HS-5 (cell line): ENCODE measurements at places on chromosomes 12 and 14.

DNA sequence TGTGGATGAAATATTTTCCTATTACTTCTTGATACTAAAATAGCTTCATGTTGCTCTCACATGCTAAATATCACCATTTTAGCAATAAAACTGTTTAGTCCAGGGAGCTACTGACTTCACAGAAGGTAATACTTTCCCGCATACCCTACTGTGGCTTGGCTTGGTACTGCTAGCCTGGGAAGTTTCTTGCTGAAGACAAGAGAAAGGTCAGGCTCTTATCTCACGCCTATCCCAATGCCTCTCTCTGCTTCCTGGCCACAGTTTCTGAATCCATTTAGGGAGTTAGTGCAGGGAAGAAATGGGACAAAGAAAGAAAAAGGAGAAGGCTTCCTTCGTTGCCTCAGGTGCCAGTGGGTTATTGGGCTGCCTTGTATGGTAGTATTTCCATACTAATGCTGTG is 228.3 kb downstream of the MDGA2 start:
- no peak for DNase-seq

DNA sequence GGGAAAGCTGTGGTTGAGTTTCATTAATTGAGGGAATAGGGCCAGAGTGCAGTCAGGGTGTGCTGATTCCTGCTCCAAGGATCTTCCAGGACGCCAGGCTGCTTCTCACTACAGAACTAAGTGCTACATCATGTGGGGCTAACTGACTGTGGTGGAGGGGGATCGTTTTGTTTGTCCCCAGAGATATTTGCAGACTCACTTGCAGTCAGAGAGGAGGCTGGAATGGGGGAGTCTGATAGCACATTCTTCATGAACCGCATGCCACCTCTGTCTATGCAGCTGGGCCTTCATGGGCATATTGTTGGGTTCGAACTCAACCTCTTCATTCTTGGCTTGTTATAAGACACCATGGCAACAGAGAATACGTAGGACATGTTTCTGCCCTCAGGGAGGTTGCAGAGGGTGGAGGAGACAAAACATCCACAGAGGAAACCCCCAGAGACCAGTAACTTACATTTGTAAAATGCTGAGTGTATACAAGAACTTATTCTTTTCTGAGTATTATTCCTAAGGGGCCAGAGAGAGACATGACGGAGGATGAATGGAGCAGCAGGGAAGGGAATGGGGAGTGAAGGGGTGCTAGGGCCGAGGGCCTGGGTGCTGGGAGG is 13.0 kb downstream of the KRT7 start:
- DNase-seq = no peak

GRCh38 chr12:123902821-123903220 is 69.8 kb downstream of the CCDC92 start:
- no peak for DNase-seq

GRCh38 chr12:114864837-114865551 is 181.0 kb upstream of the TBX3 start:
- DNase-seq = no peak

DNA sequence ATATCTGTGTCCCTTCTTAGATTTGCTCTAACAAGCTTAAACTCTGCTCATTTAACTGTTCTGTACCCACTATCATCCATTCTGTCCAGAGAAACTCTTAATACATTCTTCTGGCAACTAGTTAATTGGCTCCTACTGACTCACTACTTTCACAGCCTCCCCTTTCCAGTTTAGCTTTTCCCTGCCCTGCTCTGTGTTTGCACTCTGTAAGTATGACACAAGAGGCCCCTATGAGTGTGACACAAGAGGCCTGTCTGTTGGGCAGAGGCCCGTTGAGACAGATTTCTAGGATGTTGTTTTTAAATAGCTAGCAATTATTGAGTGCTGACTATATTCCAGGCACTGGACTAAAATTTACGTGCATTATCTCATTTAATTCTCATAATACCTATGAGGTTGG is 246.0 kb upstream of the DAAM1 start:
- no peak for DNase-seq

DNA sequence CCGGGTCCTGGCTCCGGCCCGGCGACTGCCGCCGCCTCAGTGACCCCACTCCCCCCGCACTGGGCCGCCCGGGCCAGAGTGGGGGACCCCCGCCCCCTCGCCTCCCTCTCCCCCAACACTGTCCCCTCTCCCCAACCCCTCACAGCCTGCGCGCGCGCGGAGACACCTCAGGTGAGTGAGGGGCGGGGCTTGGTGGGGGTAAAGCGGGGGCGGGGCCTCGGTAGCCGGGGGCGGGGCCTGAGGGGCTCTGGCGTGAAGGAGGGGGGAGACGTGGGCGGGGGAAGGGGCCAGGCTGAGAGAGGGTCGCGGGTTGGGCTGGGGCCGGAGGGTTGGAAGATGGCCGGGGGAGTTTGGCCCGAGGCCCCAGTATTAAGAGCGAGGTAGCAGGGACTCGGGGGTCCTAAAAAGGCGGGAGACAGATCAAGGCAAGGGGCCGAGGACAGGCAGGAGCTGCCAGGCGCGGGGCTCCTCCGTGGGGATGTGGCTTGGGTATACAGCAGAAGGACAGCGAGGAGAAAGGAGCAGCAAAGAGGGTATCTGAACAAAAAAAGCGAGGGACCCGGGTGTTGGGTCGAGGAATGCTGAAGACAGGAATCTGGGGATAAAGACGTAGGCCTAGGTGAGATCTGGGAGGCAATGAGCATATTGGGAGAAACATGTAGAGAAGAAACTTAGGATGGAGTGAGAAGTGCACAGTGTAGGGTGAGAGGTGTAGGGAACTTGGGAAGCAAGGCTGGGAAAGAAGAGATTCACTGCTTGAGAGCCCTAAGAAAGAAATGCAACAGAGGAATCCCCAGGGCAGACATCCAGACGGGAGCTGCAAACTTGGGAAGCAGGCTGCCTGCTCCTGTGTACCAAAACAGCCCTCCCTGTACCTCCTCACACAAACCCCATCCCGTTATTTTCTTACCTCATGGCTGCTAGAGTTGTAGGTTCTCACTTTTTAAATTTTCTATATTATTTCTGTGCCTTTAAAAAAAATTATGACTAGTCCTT is 10.8 kb downstream of the SUOX start:
- no peak for DNase-seq

- DNase-seq = no peak
Measured at GRCh38 chr12:121050725-121051124, 11.7 kb upstream of the OASL start.

- DNase-seq = no peak
Measured at GRCh38 chr12:64729909-64730587, 29.2 kb downstream of the GNS start.

DNA sequence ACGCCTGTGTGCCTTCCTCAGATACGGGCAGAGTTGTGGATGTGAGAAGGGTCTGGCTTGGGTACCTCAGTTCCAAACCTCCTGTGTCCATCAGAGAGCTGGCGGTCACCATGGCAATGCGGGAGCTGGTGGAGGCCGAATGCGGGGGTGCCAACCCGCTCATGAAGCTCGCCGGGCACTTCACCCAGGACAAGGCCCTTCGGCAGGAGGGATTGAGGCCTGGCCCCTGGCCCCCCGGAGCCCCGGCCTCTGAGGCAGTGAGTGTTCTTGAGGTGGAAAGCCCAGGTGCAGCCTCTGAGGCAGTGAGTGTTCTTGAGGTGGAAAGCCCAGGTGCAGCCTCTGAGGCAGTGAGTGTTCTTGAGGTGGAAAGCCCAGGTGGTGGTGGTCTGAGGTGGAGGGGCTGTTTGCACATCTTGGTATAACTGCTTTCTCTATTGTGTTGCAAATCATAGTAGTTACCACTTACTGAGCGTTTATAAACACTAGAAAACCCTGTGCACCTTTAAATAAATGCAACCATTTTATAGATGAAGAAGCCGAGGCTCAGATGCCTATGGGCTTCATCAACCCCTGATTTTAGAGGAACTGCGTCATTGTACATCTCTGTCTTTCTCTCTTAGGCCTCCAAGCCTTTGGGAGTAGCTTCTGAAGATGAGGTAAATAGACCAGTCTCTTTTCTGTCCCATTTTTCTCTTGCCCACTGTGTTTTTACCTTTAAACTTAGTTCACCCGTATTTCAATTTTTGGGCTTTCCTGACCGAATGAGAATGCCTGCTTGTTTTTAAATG is 976 bp downstream of the PEX5 start:
- DNase-seq = no peak

DNA sequence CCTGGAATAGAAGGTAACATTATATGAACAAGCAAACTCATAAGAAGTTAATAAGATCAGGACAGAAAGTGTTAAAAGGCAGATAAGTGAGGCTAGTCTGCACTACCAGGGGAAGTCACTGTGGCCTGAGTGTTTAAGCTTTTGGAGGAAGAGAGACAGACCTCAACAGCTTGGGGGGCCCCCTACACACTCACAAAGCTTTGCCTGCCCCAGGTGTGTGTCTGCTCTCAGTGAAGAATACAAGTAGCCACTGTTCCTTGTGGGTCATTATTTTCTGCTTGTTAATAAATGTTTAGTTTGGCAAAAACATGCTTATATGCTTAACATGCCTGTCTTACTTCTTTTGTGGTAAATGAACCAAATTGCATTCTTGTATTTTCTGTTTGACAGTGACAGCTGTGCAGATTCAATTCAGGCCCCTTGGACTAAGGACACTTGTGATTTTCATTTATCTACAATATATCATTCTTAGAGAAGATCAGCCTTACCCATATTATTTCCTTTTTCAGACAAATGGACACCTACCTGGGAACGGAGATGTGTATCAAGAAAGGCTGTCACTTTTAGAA is 50.7 kb upstream of the C12orf71 start:
- DNase-seq = no peak

DNA sequence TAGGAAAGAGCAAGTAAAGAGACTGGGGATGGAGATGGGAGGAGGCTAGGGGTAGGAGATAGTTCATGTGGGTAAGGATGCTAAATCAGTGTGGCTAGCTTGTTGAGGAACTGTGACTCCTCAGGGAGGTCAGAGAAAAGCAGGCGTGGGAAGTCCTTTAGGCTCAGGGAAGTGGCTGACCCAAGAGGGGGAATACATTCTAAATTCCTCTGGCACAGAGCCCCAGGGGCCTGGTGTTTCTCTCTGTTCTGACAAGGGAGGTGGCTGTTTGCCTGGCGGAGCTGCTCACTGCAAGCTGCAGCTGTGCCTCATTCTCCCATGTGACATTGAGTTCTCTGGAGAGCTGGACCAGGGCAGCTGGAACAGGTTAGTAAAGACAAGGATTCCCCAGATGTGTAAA is 152.2 kb upstream of the SLC38A2 start:
- no peak for DNase-seq

DNA sequence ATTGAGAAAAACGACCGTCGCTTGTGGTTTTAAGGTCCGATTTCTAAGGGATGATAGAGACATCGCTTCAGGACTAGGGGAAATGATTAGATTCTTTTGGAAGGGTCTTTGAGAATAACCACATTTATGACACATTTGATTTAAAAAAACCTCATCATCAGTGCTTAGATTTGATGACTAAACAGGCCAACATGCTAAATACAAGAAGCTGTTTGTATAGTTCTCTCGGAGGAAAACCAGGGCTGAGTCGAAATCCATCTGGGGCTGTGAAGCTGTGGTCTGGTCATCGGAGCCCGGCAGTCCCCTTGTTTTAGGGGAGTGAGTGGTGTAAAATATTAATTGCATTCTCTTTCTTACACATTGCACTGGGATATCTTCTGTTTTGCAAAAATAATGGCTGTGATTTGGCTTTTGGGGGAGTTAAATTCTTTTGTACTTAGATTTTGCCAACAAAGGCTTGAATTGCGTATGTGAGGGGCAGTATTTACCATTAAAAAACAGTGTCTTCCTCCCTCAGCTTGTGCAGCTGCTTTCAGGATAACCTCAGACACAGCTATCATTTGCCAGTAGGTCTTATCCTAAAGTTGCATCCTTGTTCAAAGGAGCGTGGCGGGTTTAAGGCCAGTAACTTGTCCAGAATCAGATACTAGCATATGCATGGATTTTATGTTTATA is 550 bp downstream of the GNG2 start:
- DNase-seq = no peak

- DNase-seq = no peak
Measured at GRCh38 chr14:20377171-20377570, 33.7 kb downstream of the PARP2 start.
